ENCODE measurements at places on chromosomes 5 and 9.

GRCh38 chr5:178527458-178528307, 62.5 kb downstream of the COL23A1 start:
- no peak for DNase-seq

DNA sequence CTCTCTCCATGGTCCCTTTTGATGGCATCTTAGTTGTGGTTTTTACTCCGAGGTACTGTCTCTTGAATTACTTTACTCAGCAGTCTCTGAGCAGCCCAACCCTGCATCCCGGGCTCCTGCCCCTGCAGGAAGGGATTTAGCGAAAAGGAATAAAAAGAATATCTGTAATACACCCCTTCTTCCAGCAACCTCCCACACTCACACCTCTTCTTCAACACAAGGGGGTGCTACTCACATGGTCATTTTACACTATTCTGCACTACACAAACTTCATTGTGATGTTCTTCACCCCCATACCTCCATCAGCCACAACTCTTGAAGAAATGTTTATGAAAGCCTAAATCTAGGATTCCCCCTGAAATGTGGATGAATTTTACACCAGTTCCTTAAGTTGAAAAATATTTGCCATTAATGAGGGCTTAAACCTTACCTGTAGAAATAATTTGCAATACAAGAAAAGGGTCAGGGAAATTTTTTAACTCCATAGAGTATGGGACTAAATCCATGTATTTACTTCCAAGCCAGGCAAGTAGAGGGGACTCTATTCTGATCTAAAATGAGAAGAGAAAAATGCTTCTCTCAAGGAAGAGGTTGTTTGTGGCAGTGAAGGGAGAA, 26.0 kb downstream of the TPD52L3 start:
- no peak for DNase-seq

GRCh38 chr5:54022223-54022622, 288.1 kb downstream of the ARL15 start:
- DNase-seq: no peak

DNA sequence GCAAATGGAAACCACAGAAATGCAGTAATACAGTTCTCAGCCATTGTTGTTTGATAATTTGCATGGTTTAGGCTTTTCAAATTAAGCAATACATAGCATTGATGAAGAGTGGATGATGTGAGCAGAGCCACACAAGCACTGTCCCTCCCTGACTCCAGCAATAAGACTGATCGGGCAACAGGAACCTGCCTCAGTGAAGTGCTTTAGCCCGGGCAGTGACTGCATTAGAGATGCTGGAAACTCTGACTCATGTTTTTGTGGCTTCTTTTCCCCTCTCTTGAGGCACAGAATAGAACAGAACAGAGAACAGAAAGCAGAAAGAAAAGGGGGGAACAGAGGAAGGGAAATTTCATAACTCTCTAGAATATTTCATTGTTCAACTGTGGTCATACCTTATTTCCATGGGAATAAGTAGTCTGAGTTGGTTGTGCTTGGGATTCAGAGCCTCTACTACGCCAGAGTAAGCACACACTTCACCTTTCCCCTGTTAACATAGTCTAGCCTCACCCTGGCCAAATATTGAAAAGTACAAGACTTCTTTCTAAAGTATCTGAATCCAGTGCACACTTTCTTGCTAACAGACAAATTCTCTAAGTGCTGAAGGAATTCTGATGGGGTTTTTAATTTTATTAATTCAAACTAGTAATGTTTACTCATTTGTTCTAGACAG, 164.8 kb upstream of the VCAN start:
- no peak for DNase-seq

DNA sequence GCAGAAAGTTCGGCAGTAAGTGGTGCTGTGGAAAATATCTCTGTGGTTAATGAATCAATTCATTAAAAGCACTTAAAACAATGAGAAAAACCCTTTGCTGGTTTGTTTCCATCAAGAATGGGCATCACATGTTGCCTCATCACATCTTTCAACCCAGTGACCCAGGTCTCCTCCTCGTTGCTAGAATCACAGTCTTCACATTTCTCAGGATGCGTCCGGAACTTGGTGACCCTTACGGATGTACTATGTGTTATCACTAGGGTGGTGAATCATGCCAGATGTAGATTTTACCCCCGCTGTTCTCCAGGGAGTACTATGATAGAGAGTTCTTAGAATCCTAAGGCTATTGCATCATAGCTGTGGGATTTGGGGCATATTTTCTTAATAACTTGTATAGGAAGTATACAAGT, 217.9 kb upstream of the KLF4 start:
- DNase-seq: no peak

DNA sequence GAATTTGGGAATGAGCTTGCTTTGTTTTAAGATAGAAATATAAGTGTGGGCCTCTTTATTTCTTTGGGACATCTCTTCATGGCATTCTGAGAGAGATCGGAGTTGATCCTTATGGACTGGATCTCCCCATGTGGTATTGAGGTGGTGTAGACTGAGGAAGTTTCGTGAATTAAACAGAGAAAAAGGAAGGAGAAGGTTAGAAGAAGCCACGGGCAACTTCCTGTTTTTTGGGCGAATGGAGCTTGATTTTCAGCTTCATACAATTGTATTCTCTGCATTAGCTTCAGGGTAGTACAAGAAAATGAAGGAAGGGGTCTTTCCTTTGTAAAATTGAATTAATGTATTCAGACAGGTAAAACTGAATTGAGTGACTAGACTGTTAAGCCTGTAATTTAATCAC, 70.5 kb upstream of the HMHB1 start:
- DNase-seq: no peak

DNA sequence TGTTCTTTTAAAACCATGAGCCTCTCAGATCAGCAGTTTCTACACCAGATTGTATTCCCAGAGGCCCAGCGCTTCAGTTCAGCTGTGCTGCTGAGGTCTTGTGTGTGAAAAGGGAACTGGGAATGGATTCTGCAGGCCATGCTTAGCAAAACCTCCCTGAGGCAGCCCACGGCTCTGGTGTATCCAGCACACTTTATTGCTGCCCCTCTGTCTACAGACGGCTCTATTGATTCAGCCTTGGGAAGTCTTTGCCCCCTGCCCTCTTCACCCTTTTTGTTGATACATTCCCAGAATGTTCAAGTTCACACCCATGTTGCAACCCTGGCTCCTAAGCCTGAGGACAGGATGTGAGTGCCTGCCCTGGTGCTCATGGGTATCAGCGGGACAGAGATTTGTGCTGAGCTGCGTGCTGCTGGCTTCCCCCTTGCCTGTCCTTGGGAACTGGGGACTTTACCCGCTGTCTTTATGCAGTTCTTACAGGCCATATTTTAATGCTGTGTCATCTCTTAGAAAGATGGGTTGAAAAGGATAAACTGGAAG, 37.3 kb downstream of the ARHGAP26 start:
- DNase-seq: no peak

DNA sequence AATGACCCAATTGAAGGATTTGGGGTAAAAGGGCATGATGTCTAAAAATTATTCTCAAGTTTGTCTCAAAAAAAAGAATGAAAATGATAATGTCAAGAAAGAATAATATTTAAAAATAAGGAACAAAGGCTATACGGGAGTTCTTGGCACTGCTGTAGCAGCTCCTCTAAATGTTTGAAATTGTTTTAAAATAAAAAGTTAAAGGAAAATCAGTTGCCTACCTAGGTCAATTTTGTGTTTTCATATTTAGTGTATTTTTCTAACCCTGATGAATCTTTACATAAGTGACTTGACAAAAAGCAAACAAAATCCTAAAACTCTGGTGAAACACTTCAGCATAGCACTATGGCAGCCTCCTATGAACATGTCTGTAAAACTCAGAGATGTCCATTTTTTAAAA, 56.4 kb downstream of the ALDH1A1 start:
- no peak for DNase-seq

- no peak for DNase-seq
Observed at GRCh38 chr5:155128786-155129512, 115.4 kb downstream of the KIF4B start.

DNA sequence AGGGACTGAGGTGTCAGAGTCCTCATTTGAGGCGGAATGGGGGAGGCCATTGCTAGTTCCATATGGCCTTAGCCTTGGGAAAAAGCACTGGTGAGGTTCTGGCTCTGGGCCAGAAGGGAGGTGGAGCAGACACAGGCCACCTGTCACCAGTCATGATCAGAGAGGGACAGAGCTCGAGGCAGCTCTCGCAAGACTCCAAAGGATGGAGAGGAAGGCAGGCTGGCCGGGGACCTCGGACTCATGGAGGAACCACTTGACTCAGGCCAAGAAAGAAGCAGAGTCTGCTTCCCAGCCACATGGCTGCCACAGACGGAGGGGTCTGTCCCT, 29.2 kb upstream of the NSMF start:
- DNase-seq: no peak

DNA sequence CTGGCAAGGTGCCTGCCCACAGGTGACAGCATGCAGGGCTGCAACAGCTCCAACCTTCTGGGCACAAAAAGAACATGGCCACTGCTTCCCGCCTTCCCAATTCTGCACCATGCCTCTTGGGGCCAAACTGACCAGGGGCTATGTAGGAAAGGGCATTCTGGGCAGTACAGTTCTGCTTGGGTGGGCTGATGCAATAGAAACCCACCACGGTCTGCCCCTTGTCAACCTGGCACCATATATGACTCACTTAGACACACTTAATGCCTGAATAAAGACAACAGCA, 40.2 kb upstream of the FCN1 start:
- no peak for DNase-seq

All from nucleus accumbens (tissue), 56 donors.